ENCODE measurements at places on chromosomes 5 and 9. TPM values are rescaled to one million over a fixed set of nuclear protein-coding genes. Genes with fewer than 3 reads are reported as not detected.

GRCh38 chr5:174423558-174423957, 300.8 kb upstream of the MSX2 start:
- no peak for DNase-seq

Gene FBN2
- total RNA-seq, result 34.1 TPM

- DNase-seq, result peak; percentile 37
These were observed 210.2 kb downstream of the DAB2IP start for GRCh38 chr9:121861501-121862180.

DNA sequence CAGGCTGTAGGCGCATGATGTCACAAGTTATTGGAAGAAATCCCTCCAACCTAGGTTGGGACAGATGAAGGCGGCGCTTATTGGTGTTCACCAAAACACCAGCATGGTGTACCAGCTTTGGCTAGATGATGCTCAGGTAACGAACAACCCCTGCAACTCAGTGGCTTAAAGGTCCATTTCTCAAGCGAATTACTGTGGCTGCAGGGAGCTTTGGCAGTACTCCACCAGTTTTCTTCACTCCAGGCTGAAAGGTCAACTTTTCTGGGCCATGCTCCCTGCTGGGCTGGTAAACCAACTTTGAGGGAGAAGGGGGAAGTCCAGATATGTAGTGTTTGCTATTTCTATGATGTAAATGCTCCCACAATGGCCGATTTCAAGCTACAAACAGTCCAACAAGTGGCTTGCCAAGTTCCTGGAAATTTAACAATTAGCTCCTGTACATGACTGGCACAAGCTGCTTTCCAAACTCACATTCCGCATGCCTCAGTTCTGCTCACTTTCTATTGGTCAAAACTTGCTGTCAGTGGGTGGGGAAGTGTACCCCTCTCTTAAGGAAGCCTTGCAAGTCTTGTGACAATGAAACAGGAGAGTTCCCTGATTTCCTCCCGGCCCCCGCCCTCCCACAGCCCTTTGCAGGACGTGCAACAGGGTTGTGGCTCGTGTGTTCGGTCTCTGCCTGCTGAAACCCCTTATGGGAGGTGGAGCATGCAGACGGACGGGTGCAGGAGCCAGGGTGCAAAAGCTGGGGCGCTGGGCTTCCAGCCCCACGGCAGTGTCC, 588 bp upstream of the ZBED3 start:
- DNase-seq, result peak; percentile 28

DNA sequence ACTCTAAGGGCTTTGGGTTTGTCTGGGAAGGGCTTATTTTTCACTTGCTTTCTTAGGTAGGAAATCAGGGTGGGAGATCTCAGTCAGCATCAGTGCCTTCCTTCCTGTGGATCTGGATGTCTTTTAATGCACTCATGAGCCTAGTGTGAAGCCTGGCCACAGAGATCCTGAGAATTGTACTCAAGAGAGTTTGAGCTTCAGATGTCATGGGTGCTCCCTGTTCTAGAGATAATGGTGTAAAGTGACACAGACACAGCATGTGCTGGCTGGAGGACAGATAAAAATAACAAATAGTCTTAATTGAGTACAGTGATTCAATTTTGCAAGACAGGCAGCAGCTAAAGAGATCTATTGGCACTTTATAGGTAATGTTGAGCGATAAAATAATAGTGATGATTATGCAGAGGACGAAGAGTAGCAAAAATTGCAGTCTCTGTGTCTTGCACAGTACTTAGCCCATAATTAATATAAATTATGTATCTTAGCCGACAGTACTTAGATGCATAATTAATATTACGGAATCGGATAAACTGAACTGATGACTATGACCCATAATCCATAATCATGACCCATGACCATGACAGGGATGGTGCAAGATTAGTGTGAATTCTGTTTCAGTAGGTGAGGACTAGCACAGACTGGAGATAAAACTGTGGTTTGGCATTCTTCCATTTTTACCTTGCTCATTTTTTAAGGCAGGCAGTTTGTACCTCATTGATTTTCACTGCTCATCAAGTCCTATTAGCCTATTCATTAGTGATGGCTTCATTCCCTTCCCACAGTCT, 408.7 kb upstream of the PIK3R1 start:
- no peak for DNase-seq

DNA sequence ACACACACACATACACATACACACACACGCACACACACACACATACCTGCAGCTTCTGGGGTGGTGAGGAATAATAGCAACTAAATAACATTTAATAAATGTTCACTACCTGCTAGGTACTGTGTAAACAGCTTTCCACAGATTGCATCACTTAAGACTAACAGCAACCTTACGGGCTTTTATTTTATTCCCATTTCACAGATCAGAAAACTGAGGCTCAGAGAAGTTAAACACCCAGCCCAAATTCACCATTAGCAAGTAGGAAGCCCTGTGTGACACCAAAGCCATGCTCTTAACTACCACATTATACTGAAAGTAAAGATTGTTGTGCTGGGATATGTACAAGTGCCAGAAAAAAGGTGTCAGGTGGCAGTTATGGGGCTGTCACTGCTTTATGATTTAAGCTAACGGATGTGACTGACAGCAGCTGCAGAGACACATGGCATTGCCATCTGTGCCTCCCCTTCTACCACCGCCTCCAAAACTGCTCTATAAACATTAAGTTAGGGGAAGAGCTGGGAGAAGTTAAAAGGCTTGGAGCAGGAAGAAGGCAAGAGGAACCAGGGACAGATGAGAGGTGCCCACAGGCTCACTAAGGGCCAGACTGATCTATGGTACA, 13.6 kb downstream of the MTMR12 start:
- DNase-seq, result no peak

All from left ventricle myocardium inferior (tissue), 1 donor.